Fibroblast of the aortic adventitia (primary cell): ENCODE measurements at places on chromosomes 2 and 18.

DNA sequence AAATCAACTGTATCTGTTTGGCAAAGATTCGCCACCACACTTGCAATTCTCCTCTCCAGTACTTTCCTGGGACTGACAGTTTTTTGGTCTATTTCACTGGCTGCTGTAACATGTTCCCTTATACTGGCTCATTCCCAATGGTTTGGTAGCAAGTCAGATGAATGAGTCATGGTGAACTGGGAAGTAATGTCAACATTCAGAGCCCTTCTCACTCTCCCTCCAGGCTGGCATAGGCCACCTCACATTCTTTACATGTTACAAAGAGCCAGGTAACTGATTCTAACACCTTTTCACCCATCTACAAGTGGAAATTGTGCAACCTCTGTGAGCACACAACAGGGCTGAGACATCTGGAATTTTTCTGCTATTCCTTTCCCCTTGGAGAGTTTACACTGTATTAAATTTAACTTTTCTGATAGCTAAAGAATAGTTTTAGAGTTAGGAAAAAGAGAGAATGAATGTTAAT, 111.3 kb upstream of the TLK1 start:
- peak; percentile 97 for DNase-seq

DNA sequence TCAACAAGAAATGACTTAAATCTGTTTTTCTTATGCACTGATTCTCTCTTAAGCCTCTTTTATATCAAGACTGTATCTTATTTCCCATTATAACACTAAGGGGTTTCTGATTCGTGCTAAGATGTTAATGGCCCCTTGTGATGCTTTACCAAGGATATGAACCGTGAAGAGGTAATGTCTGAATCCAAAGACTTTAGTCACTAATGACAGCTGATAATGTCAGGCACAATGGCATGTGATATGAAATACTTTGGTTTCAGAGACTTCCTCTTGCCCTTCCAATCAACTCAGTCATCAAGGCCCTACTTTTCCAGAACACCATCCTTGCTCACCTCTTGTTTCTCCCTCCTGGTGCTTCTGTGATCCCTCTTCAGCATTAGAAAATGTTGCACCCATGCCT, 262.8 kb downstream of the KCNE4 start:
- DNase-seq, result no peak

DNA sequence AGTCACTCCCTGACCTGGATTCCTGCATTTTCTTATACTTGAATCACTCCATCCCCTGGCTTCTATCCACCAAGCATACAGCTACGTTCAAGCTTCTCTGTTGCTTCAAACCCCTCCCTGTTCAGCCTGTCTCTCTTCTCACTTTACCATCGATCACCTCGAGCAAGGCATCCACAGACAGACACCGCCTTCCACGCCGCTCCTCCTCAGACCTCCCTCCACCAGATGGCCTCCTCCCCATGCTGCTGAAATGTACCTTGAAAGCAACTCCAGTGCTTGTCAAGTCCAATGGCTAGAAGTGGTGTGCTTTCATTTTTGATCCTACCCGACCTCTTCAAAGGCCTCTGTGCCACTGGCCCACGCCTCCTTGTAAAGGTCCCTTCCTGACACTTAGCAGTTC, 131.3 kb upstream of the ACAA2 start:
- DNase-seq, result peak; percentile 11

DNA sequence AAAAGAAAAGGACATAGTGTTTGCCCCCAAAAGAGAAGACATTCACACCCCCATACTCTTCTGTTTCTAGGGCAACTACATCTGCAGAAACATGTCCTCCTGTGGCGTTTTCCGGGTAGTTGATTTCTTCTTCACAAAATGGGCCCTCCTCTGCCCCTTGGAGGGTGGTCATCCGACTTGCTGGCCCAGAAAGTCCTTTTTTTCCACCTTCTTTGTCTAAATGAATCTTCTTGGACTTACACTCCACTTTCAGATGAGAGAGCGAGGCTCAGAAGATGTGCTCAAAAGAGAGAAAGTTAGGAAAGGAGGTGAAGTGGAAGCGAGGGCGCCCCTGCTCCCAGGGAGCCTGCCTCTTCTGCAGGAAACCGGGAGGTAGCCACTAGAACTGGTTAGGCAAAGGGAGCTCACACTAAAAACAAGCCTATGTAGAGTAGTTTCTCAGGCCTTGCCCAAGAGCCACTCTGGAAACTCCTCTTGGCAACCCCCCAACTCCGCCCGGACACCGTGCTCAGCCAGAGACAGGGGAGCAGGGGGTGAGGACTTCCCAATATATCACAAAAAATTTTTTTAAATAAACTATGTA, 10.2 kb upstream of the SIX3 start:
- DNase-seq, result no peak

DNA sequence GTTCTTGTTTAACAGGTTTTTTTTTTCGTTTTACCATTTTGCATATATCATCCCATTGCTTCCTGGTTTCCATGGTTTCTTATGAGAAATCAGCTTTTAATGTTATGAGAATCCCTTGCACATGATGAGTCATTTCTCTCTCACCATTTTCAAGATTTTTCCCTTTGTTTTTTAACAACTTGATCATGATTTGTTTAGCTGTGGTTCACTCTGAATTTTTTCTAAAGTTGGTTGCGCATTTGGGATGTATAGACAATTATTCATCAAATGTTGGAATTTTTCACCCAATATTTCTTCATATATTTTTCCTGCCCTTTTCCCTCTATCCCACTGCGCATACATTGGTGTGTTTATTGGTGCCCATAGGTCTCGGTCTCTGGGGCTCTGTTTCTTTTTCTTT, 42.4 kb upstream of the BIN1 start:
- peak; percentile 86 for DNase-seq

GRCh38 chr2:185279999-185280398, 458.6 kb upstream of the FSIP2 start:
- peak; percentile 47 for DNase-seq

DNA sequence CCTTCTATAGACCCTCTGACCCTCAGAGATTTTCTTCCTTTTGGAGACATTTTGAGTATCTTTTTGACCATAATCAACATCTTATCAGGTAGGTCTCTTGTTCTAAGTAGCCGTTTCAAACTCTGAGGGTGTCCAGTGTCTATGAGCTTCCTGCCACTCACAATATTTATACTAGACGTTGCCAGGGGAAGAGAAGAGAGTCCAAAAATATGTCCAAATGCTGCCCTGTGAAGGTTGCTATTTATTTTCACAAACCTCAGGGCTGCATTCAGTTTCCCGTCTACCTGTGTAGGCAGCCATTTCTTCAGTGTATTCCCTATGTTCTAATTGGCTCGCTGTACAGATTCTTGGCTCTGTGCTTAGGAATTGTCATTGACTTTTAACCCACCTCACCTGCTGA, 986 bp upstream of the DSG1 start:
- no peak for DNase-seq

- DNase-seq, result no peak
Measured at GRCh38 chr2:196725882-196726281, 73.6 kb downstream of the GTF3C3 start.

DNA sequence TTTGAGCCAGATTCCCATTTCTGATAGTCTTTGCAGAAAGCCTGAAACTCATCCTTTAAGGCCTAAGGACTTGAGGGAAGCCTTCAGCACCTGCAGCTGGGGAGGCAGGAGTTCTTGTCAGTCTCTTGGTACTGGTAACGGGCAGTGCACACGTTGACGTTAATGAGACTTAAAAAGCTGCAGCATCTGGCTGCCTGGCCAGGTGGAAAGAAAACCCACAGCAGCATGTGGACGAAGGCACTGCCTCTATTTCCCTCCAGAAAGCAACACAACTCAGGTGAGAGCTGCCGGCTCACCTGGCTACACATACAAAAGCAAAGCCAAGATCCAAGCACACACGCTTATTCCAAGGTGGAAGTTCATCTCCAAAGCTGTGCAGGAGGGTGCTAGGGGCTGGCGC, 178.8 kb downstream of the ANAPC1 start:
- DNase-seq, result no peak

DNA sequence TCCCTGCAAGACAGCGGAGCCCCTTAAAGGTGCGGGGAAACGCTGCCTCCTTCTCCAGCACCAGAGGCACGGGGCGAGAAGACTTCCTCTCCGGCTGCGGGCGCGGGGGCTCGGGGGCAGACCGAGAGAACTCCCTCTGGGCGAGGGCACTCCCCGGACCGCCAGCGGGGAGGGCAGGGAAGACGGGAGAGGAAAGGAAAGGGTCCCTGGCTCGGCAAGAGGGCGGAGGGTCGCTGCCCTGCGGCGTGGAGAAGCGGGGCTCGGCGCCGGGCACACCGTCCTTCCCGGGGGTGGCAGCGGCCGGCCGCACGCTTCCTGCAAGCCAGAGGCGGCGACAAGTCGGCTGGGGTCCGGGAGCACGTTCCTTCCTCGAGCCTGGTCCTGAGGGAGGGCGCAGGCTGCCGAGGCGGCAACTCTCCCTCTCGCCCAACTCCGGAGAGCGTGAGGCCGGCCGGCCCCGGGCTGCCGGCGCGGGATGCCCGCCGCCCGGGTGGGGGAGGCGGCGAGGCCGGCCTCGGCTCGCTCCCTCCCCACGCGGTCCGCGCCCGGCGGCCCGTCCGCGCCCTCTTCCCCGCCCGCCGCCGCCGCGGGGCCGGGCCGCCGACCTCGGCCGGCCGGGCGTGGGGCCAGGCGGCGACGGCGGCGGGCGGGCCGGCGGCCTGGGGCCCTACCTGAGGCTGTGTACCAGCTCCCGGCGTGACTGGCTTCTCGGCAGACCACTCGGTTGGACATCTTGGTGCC, 1.1 kb downstream of the MEMO1 start:
- peak; percentile 5 for DNase-seq

DNA sequence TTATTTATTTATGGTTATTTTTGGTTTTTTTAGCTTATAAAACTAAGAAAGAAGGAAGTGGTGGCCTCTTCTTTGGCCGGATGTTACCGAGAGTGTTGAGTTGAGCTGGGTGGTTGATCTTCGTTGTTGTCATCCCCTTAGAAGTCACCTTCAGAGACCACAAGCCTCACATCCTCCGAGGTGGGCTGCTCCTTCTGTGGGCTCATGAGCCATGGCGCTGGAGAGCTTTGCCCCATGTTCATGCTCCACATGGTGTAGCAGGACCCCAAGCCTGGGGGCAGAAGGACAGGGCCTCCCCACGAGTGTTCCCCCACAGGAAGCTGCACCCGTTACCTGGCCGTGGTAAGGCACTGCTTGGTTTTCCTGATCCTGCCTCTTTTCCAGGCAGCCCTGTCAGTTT, 23.4 kb downstream of the SNTG2 start:
- DNase-seq, result no peak

GRCh38 chr2:38634684-38635083, 31.2 kb upstream of the GALM start:
- no peak for DNase-seq

- DNase-seq, result no peak
Measured at GRCh38 chr18:28212060-28212459, 35.1 kb upstream of the CDH2 start.

DNA sequence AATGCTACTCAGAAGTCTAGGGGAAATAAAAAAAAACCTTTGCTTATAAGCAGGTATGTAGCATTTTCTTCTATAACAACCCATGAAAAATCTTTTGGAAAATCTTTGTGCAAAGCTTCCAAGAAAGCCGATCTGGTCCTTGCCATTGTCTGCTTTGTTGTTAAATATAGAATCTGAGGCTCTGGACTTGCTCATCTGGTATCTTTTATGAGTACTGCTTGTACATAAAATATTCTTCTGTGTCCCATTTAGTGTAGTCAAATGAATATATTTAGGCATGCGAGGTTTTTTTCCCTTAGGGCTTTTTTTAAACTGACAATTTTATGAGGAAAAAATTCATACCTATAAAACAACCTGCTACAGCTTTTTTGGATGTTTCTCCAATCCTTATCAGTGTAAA, 45.0 kb upstream of the RMND5A start:
- DNase-seq, result no peak

- DNase-seq, result no peak
Measured at GRCh38 chr2:181008407-181008806, 28.0 kb downstream of the UBE2E3 start.

GRCh38 chr2:48183276-48183675, 277.0 kb upstream of the FBXO11 start:
- no peak for DNase-seq

GRCh38 chr2:151343073-151343472, 14.3 kb upstream of the TNFAIP6 start:
- DNase-seq, result no peak

DNA sequence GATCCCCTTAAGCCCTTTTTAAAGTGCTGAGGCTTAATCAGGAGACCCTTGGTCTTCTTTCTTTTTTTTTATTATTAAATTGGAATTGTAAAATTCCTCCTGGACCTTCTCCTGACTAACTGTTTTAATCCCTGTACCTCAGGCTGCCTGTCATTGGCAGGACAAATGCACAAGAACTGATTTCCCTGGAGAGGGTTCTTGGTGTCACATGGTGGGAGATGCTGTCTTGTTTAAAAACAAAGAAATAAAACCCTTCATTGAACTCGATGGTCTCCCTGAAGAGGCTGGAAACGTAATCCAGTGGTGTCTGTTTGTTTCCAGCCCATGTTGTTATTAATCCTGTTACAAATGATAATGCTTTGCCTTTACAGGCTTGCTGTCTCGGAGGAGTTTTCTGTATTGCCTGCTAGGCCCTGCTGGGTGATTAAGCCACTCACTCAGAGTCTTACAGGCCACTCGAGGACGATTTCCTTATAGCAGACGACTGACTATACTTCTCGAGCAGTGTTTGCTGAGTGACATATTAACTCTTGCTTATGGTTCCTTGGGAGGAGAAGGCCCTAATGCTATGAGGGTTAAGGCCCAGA, 100.5 kb upstream of the MGAT5 start:
- no peak for DNase-seq

GRCh38 chr2:30481323-30481800, 34.3 kb downstream of the LCLAT1 start:
- no peak for DNase-seq

- peak; percentile 96 for DNase-seq
Measured at GRCh38 chr2:69601179-69601612, 42.3 kb downstream of the AAK1 start.

DNA sequence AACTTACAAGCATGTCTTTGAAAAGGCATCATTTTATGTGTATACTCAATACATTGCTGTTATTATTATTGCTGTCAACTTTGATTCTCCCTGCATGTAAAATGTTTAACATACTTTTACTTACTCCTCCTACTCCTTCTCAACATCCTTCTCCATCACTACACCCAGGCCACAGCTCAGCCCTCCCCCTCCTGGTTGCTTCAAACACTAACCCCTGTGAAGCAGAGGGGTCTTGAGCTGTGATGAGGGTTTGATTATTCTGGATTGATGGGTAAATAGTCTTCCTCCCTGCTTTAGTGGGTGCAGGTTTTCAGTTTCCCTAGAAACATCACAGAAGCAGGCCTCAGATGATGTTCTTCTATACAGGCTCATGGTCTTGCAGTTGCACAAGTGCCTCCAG, 221.0 kb downstream of the OSR1 start:
- no peak for DNase-seq

DNA sequence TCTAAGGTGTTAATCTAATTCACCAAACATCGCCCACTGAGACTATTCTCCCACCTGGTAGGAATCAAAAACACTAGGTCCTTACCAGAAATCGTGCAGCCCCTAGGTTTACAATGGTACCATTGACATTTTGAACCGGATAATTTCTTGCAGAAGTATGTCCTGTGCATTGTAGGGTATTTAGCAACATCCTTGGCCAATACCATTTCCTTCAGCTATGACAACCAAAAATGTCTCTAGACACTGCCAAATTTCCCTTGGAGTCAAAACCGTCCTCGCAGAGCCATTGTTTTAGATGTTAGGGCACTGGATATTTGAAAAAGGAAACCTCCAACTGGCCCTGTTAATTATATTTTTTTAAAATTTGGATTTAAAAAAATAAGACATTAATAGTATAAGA, 3.8 kb downstream of the VPS54 start:
- DNase-seq, result peak; percentile 18
